ENCODE measurements at places on chromosomes 7 and 10. TPM values are rescaled to one million over a fixed set of nuclear protein-coding genes. Genes with fewer than 3 reads are reported as not detected.

The NXPH1 gene
- not detected for total RNA-seq

The CCDC201 gene
- not detected for total RNA-seq

The GJD4 gene
- total RNA-seq = not detected

The JCAD gene
- 40.7 TPM for total RNA-seq

The CTNNA3 gene
- 0.85 TPM for total RNA-seq

The MAPK8 gene
- total RNA-seq = 66.6 TPM

The RNF32 gene
- 3.5 TPM for total RNA-seq

The CRHR2 gene
- total RNA-seq = not detected

The ASZ1 gene
- total RNA-seq = not detected

The ATRNL1 gene
- total RNA-seq = 17.1 TPM

The GIMAP7 gene
- 0.33 TPM for total RNA-seq

DNA sequence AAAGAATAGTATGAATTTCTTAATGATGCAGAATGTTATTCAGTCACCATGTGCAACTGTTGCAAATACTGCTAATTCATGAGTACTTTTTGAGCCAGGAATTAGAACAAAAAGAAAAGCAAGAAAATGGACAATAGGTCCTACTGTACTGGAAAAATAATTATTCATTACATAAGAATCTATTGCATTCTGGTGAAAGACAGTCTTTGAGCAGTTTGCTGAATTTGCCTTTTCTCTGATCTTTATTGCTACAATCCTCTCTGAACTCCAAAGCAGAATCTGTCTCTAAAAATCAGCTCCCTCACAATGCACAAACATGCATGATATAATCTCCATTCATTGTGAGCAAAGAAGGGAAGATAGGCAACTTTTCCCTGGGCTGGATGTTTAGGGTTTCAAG lies 12.8 kb downstream of the IFIT2 start:
- no peak for DNase-seq
- H3K4me1 ChIP-seq = 0 out of 2 replicates have a peak, but pooled peaks cover 5% of the 10 kb centered on the region
- no peaks in the 10 kb centered on the region for H3K27me3 ChIP-seq
- H3K4me3 ChIP-seq = no peak overlapping the region
- no peak overlapping the region for H3K27ac ChIP-seq

DNA sequence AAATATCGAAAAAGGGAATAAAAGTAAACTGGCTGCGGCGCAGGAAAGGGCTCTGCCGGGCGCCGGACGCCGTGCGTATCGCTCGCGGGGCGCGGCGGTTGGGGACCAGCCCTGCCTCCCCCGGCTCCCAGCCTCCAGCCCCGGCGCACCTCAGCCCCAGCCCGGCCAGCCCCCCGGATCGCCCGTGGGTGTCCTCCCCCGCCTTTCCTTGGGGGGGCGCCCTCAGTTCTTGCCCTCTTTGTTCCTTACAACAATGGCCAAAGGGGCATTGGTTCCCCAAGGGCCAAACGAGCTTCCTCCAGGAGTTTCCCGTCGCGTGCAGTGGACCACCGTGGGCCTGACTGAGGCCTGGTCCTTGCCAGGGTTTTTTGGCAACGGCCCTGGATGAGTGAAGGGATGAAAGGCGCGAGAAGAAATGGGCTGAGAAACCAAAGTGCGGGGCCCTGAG lies 1.2 kb downstream of the MACROH2A2 start:
- DNase-seq = no peak
- no peak overlapping the region for H3K27ac ChIP-seq
- peaks cover 66% of the 10 kb centered on the region for H3K27me3 ChIP-seq
- H3K4me1 ChIP-seq = peaks cover 5% of the 10 kb centered on the region
- peak overlapping the region; percentile 24 for H3K4me3 ChIP-seq
- peaks cover 6% of the 10 kb centered on the region for H3K36me3 ChIP-seq

DNA sequence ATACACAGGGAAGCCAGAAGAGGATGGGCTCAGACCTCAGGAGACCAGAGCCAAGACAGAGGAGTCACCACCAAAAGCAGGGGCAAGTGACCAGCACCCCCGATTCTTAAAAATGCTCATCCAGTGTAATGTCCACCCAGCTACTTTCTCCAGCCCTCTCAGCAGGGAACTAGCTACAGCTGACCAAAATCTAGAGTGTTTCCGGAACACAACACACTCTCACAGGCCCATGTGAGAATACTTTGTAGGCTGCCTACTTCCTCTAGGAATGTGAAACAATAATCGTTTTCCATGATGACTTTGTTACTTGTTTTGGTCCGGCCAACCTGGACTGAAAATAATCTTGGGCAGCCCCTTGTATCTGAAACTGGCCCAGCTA lies 14.5 kb downstream of the PSAP start:
- H3K36me3 ChIP-seq = peaks cover 11% of the 10 kb centered on the region
- peaks cover 88% of the 10 kb centered on the region for H3K4me1 ChIP-seq
- DNase-seq = no peak
- H3K4me3 ChIP-seq = peak overlapping the region; percentile 26

GRCh38 chr10:49275896-49276295 lies 23.1 kb upstream of the C10orf71 start:
- no peaks in the 10 kb centered on the region for H3K36me3 ChIP-seq
- DNase-seq = no peak
- no peak overlapping the region for H3K27ac ChIP-seq
- H3K4me1 ChIP-seq = no peaks in the 10 kb centered on the region

- H3K27me3 ChIP-seq = peaks cover 36% of the 10 kb centered on the region
- no peaks in the 10 kb centered on the region for H3K36me3 ChIP-seq
- no peak for DNase-seq
- H3K4me3 ChIP-seq = no peak overlapping the region
- H3K27ac ChIP-seq = no peak overlapping the region
These were observed 51.3 kb upstream of the SEPTIN7 start for GRCh38 chr7:35749556-35749955.

DNA sequence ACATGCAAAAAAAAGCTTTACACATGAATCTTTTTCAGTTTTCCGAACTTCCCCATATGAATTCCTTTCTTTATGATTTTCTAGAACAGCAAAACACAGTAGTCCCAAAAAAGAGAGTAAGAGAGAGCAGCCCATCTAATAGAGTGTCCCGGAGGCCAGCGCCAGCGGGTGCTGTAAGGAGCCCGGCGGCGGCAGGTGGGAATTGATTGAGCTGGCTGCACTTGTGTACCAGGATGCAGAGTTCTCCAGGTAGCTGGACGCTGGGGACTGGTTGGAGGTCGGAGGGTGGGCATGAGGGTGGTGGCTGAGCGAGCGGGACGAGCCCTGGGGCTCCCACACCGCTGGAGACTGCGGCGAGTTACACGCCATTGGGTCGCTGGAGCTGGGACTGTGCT lies 4.0 kb downstream of the DLX5 start:
- peaks cover 8% of the 10 kb centered on the region for H3K27me3 ChIP-seq
- no peak for DNase-seq
- no peak overlapping the region for H3K4me3 ChIP-seq

GRCh38 chr10:24239289-24240040 lies 30.5 kb downstream of the KIAA1217 start:
- peaks cover 3% of the 10 kb centered on the region for H3K4me1 ChIP-seq
- H3K27ac ChIP-seq = no peak overlapping the region
- DNase-seq = no peak
- H3K36me3 ChIP-seq = no peaks in the 10 kb centered on the region
- no peak overlapping the region for H3K4me3 ChIP-seq

- H3K4me3 ChIP-seq = no peak overlapping the region
- H3K27me3 ChIP-seq = no peaks in the 10 kb centered on the region
- H3K27ac ChIP-seq = no peak overlapping the region
These were observed 65.5 kb downstream of the KMT2C start for GRCh38 chr7:152370297-152370696.

- peaks cover 56% of the 10 kb centered on the region for H3K36me3 ChIP-seq
- H3K4me1 ChIP-seq = peaks cover 96% of the 10 kb centered on the region
- no peak for DNase-seq
- 0 out of 2 replicates have a peak overlapping the region, but pooled peaks have one; percentile 44 for H3K27ac ChIP-seq
These were observed 10.8 kb downstream of the HNRNPA2B1 start for GRCh38 chr7:26189697-26190096.

DNA sequence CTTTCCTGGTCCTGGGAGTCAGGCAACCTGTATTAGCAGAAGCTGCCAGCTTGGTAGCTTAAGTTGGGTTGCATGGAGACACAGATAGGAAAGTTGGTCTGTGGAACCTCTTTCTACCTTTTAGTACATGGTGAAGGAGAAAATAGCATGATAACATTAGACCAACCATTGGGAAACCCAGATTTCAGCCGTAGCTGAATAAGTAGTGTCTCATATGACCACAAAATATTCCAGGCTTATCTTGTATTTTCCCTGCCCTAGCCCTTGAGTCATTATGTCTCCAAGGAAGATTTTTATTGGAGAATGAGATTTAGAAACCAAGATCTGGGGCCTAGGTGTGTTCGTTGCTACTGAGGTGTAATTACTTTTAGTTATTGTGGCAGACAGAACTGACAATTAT lies 67.2 kb downstream of the CCSER2 start:
- no peak for DNase-seq
- H3K4me3 ChIP-seq = no peak overlapping the region
- no peaks in the 10 kb centered on the region for H3K36me3 ChIP-seq
- H3K27me3 ChIP-seq = no peaks in the 10 kb centered on the region

Data from Panc1 (cell line).